Fibroblast of the aortic adventitia (primary cell): ENCODE measurements at places on chromosomes 7 and 10. TPM values are rescaled to one million over a fixed set of nuclear protein-coding genes. Genes with fewer than 3 reads are reported as not detected.

Gene FANK1
- 2.3 and 20.4 TPM in 2 replicates for total RNA-seq

Gene ENTPD1
- total RNA-seq = 0.09 and 0.16 TPM in 2 replicates

Gene CCL24
- total RNA-seq = not detected in 2 replicates

- DNase-seq = peak; percentile 91
These were observed 6.4 kb upstream of the PRTFDC1 start for GRCh38 chr10:24958721-24959381.

GRCh38 chr7:66016131-66016461, 34.1 kb upstream of the GUSB start:
- peak; percentile 61 for DNase-seq

- DNase-seq = no peak
These were observed 46.2 kb downstream of the PRPF18 start for GRCh38 chr10:13632884-13633440.

DNA sequence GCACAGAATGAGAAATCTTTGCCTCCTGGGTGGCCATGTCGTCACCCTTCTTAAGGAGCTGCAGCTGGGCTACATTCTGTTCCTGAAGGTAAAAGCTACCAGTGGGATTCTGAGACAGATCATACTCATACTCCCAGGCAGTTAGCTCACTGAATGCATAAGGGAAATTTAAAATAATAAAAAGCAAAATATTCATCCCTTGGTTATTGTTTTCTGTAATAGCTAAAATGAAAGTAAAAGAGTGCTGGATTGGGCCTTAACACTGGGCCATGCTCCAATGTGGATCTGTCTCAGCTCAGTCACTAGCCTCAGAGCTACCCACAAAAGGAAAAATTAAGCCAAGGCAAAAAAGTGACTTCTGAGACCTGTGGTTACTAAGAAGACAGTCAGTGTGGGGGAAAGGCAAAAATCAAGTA, 8.9 kb upstream of the DYNC2I1 start:
- DNase-seq = peak; percentile 56

DNA sequence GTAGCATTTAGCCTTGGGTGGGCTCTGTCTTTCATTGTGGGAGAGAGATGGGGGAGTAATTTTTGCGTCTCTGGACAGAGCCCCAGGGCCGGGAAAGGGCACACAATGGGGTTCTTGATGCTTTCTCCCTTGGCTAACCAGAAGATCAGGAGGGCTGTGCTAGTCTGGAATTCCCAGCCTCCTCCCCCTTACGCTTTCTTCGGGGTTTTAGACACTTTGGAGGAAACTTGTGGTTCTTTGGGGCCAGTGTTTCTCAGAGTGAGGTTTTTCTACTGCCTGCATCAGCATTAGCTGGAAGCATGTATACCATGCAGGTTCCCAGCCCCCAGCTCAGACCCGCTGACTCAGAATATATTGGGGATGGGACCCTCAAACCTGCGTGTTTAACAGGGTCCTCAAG, 7.0 kb downstream of the NEURL1 start:
- no peak for DNase-seq

GRCh38 chr10:75606203-75606779, 174.9 kb downstream of the LRMDA start:
- DNase-seq = no peak

DNA sequence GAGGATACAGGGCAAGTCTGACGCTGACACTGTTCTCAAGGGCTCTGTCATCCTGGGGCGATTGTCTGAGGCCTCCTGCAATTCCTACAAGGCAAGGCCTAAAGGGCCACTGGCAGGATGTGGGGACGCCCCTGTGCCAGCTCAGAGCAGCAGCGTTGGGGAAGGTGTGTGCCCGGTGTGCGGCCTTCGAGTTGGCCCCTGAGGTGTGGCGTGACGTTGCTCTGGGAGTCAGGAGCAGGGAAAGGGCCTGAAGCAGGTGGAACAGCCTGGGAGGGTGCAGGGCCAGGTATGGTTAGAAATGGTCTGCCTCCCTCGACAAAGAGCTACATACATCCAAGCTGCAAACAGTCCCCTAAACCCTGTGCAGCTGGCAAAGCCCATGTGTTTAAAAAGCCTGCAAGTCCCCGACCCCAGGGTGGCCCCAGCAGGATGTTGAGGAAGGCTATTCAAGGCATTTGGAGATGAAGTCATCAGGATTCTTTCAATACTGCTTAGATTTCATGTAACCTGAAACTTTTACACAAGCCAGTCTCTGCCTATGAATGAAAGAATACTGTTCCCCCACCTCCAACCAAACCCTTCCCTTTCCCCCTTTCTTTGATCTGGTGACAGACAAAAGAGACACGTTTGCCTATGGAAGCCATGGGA, 142.5 kb upstream of the TNS3 start:
- DNase-seq = peak; percentile 69

- no peak for DNase-seq
These were observed 392.5 kb upstream of the ETV1 start for GRCh38 chr7:14381936-14382335.

GRCh38 chr7:20030915-20031362, 186.2 kb downstream of the MACC1 start:
- peak; percentile 51 for DNase-seq

GRCh38 chr10:101228153-101228965, 904 bp downstream of the LBX1 start:
- DNase-seq = no peak

DNA sequence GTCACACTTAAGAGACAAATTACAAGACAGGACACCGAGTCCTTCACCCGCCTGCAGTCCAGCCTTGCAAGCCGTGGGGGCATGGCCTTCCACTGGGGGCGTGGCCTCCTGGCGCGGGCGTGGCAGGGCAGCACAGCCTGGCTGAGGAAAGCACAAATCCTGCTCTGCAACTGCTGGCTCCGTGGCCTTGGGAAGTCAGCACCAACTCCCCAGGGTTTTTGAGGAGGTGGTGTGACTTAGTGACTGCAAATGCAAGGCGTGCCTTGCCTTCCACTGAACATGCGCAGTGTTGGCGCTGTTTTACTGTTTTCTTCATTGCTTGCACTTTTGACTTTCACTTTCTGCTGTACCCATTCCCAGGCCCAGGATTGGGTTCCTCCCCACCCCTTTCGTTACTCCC, 12.9 kb upstream of the BMS1 start:
- no peak for DNase-seq

- no peak for DNase-seq
These were observed 1023.0 kb upstream of the SORCS1 start for GRCh38 chr10:108187408-108188012.

DNA sequence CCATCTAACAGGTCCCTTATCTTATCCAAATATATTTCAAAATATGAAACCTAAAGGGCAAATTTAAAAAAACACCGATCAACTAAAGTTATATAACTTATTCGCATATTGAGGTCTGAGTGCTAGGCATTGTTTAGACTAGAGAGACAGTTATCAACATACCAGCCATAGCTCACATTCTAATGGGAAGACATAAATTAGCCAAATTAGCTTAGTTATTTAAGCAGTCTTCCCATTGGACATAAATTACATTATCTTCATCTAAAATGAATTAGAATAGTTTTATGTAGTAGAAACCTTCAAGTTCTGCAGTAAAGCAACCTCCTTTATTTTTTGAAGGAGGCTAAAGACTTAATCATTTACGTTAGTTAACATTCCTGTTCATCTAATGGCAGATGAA, 17.4 kb downstream of the KIF5B start:
- DNase-seq = no peak

- DNase-seq = peak; percentile 76
These were observed 3.4 kb downstream of the IFRD1 start for GRCh38 chr7:112453505-112454171.

DNA sequence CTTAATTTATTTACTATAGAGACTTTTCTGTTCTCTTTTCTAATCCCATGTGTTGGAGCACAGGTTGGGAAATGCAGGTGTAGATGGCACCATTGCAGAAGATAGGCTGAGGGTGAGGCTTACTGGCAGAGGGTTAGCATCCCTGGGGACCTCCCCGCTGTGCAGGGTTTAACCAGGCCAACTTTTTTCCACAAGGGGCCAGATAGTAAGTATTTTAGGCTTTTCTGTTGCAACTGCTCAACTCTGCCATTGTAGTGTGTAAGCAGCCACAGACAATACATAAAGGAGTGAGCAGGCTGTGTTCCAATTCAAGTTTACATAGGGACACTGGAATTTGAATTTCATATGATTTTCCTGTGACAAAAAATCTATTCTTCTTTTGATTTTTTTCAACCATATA, 34.6 kb upstream of the AOAH start:
- DNase-seq = no peak
